Mammary epithelial cell (primary cell): ENCODE measurements at places on chromosomes 16 and 17. TPM values are rescaled to one million over a fixed set of nuclear protein-coding genes. Genes with fewer than 3 reads are reported as not detected.

HNF1B gene
- not detected for total RNA-seq

CCL14 gene
- not detected in 2 replicates for total RNA-seq

HOXB8 gene
- not detected for total RNA-seq

DVL2 gene
- total RNA-seq = 48.0 TPM

ST6GALNAC1 gene
- total RNA-seq = not detected in 2 replicates

NHLRC4 gene
- total RNA-seq = not detected in 2 replicates

HOXB1 gene
- not detected for total RNA-seq

IKZF3 gene
- total RNA-seq = not detected

DNA sequence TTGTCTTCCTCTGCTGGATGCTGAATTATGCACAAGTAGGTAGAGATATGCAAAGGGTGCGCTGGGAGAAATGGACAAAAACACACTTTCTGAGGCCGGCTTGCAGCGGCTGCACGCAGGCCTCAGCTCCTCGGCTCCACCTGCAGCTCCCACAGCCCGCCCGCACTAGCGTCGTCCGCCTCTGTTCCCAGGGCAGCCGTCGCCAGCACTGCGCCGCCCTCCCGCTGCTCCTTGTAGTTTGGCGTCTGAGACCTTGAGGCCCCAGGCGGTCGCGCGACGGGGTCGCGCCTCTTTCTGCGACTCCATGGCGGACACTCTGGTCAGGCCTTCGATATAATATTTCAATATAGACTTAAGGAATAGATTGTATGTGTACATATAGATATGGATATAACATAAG is 24.8 kb downstream of the SLFN12 start:
- DNase-seq = no peak

DNA sequence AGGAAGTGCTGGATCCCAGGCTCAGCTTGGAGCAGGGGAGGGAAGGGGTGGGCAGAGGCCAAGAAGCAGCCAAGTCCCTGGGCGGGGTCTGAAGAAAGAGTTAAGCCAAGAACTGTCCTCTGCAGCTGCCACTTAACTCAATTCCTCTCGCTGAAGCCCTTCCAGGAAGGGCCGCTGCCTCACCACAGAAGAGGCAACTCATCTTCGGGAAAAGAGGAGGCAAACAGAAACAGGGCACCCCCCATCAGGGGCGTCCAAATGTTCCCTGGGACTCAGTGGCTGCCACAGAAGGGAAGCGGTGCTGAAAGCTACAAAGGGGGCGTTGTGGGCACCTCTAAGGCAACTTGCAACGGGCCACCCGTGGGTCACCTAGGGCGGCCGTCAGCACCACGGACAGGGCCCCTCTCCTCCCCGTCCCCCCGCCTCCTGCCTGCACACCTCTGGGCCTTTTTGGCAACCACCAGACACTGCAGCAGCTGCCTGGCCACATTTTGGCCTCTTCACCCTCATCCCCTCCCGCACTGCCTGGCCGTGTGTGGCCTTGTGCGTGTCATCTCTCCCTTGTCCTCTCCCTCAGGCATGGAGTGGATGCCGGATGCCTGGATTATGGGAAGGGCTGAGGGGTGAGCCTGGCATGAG is 2.5 kb downstream of the TLCD3B start:
- DNase-seq = no peak

- no peak for DNase-seq
These were observed 8.2 kb downstream of the CAVIN1 start for GRCh38 chr17:42414704-42415409.

- DNase-seq = no peak
These were observed 48.1 kb downstream of the BEAN1 start for GRCh38 chr16:66475232-66475631.

DNA sequence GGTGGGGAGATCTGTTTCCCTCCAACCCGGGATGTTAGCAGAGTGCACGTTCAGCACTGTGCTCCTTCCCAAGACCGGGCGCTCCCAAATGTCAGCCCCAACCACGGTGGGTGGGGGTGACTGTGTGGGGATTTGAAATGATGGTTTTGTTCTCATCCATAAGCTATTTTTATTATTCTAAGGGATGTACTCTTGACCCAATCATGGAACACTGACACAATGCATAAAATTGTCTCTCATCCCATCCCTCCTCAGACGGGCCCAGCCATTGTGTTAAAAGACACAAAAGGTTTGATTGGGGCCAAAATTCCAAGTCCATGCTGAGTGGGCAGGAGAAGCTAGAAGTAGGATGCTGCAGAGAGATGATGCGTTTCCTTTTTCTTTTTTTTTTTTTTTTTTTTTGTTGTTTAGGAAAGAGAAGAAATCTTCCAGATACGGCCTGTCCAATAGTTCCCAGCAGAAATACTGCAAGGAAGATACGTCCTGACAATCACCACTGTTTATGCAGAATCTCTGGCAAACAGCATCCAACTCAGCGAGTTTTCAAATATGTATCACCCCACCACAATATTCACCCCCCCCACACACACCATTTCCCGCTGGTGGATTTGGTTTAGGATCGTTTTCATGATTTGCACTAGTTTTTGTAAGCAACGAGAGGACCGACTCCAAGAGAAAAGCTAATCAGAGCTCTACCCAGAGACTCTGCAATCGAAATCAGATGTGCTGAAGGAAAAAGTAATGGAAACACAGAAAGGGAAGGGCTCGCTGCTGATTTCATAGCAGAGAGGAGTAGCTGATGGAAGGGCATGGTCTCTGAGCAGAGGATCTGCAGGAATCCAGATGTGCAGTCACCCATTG is 163.5 kb upstream of the DYNLRB2 start:
- DNase-seq = no peak

DNA sequence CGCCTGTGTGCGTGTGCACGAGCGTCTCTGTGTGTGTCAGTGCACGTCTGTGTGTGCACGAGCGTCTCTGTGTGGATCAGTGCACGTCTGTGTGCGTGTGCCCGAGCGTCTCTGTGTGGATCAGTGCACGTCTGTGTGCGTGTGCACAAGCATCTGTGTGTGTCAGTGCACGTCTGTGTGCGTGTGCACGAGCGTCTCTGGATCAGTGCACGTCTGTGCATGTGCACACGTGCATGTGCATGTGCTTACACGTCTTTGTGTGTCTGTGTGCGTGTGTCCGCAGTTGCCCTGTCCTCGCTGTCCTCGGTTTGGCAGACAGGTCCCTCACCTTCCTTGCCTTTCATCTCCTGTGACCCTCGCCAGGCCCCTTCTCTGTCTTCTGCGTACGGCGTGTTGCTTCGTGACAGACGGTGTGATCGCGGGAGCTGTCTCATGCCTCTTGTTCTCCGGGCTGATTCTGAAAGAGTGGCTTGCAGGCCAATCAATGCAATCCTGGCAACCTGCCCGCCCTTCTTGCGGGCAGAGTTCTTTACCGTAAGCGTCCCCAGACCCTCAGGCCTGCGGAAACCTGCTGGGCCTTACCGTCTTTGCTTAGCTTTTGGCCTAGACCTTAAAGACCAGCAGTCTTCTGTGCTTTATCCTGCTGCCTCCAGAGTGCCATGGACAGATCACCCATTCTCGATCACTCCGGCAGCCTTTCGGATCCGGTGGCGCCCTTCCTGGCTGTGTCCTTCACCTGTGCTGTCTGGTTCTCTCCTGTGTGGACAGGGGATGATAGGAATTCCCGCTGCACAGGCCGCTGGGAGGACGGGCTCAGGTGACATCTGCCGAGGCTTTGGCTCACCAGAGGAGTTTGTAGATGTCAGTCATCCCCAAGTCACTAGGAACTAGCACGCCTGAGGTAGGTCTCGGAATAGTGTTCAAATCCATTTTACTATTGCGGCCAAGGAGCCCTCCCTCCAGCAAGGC is 18.5 kb downstream of the MLYCD start:
- DNase-seq = no peak

DNA sequence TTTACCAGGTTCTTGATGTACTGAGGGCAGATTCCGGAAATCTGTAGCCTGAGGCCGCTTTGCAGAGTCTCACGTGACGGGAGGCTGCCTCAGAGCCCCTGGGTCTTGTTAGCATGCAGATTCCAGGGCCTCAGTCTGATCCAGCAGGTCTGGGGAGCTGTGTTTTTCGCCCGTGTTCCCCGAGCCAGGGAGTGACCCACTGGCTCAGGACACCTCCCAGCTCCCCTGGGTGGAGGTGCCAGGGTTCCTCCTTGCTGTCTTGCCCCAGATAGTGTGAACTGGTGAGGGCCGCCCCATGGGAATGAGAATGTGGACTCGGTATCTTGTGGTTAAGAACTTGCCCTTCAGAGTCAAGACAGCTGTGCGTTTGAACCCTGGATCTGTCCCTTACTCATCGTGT is 98.6 kb downstream of the OR1D5 start:
- DNase-seq = no peak

GRCh38 chr17:50129728-50130558 is at the start of gene SAMD14:
TSS of gene SAMD14 (minus strand) at chr17:50130160. CDS start at chr17:50124959, 5,201 bp downstream.
- DNase-seq = no peak

- no peak for DNase-seq
These were observed 62.5 kb upstream of the NFAT5 start for GRCh38 chr16:69503244-69503643.

- no peak for DNase-seq
These were observed 515.8 kb upstream of the SALL1 start for GRCh38 chr16:51666821-51667220.

DNA sequence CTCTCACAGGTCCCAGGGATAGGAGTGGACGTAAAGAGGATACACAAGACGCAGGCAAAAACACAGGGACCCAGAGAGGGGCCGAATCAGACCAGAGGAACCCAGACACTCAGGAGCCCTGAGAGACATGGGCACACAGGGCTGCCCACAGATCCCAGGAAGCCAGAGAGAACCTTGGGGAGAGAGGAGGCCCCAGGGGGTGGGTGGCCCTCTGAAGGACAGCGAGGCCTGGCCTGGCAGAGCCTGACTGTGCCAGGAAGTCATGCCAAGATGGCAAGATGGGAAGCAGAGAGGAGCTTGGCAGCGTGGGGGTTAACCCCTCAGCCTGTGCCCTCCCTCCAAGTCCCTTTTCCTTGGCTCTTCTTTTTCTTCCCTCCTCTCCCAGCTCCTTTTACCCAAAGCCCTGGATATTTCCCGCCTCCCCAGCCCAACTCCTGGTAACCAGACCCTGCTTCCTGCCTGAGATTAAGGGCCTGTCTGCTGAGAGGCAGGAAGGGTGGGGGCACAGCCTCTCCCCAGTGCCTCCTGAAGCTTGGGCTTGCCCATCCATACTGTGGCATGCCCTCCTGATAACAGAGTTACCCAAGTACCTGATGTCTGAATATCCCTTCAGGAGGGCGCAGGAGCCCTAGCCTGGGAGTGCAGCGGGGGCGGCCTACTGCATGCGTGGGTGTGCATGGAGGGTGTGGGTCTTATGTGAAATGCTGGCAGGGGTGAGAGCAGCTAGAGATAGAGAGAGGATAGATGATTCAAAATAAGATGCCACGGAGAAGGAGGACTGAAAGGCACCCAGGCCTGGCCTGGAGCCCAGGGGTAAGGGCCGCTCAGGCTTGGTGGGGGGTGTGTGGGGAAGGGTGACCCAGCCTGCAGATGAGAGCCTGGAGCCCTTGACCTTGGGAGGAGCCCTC is 6.0 kb upstream of the TBX21 start:
- no peak for DNase-seq

- no peak for DNase-seq
These were observed 56.5 kb downstream of the KSR1 start for GRCh38 chr17:27512511-27513346.

DNA sequence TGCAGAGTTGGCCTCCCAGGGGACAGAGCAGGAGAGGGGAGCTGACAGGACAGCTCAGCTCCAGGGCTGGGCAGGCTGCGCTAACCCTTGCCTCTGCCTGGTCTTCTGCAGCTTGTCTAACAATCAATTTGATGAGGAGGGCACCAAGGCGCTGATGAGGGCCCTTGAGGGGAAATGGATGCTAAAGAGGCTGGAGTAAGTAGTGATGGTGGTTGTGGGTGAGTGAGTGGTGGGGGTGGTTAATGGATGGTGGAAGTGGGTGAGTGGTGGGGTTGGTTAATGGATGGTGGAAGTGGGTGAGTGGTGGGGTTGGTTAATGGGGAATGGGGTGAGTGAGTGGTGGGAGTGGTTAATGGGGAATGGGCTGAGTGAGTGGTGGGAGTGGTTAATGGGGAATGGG is 22.0 kb upstream of the CPNE2 start:
- DNase-seq = no peak

GRCh38 chr17:9273428-9274391 is 252.4 kb downstream of the NTN1 start:
- no peak for DNase-seq

- DNase-seq = peak; percentile 47
These were observed 9.9 kb downstream of the SLC5A10 start for GRCh38 chr17:18961634-18962493.

DNA sequence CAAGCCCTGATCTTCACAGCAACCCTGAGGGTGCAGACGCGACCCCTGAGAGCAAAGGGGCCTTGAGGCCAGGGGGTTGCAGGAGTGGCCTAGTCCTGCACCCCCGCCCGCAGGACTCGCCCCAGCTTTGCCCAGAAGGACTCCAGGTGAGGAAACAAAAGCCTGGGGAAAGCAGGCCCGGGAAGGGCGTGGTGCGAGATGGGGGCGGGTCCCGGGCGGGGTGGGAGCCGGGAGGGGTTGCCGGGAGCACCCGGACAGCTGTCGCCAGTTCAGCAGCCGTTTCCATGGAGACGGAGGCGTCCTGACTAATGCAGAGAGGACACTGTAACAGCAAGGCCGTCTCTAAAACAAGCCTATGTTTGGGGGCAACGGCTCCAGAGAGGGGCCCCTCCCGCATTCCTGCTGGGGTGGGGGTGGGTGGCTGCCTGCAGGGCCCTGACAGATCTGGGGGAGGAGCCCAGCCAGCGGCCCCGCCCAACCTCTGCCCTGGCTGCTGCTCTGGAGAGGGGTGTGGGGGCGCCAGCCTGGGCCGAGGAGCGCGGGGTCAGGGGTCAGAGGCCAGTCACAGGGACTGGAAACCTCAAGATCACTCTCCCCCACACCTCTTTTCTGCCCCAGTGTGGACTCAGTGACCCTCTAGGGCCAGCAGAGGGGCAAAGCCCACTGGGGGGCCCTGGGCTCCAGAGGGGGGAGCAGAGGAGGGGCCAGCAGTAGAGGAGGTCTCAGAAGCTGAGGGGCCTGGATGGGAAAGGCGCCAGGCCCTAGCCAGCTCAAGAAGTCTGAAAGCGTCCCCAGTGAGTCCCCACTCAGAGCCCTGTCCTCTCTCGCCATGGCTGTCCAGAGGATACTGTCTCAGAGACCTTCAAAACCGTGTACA is 3.1 kb upstream of the TPPP3 start:
- peak; percentile 90 for DNase-seq

GRCh38 chr16:83842291-83842690 is 34.5 kb downstream of the HSBP1 start:
- DNase-seq = no peak

DNA sequence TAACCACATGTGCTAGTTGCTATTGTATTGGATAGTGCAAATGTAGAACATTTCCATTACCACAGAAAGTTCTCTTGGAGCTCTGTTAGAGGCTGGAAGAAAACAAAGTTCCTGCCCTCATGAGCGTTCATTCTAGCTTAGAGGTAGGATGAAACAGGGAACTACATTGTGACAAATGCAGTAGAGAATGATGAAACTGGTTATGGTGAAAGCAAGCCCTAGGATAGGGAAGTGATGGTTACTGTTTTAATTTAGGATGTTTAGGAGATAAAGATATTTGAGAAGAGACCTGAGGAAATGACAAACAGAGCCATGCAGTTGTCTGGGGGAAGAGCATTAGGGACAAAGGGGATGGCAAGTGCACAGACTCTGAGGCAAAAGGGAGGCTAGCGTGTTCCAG is 50.7 kb downstream of the AATF start:
- no peak for DNase-seq
